ENCODE measurements at places on chromosomes 4 and X. TPM values are rescaled to one million over a fixed set of nuclear protein-coding genes. Genes with fewer than 3 reads are reported as not detected.
A peak's percentile ranks its signal among the peaks of the same experiment; 100 is the strongest.

- DNase-seq = no peak
Measured at GRCh38 chrX:109389917-109390316, 92.0 kb downstream of the GUCY2F start.

GRCh38 chr4:100295792-100296191 lies 105.5 kb upstream of the DDIT4L start:
- peak; percentile 33 for DNase-seq

DNA sequence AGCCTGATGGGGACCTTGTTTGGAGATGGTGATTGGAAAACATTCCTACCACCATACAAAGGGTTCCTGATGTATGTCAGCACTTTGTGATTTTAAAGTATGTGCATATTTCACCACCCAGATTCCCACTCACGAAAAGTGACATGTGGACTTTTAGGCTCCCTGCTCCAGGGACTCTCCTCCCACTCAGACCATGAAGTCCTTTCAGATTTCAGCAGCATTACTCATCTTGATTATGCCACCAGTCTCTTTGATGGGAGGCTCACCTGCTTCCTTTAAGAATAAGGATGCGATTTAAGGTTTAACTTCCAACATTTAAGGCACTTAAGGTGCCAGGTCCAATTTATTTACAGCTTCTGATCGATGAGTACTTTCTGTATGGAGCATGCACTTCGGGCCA lies 204.4 kb downstream of the PPARGC1A start:
- no peak for DNase-seq

SLC9B1 gene
- 0.77 TPM for total RNA-seq

Measured in MCF 10A (cell line).